ENCODE measurements at places on chromosomes 5 and 9.

DNA sequence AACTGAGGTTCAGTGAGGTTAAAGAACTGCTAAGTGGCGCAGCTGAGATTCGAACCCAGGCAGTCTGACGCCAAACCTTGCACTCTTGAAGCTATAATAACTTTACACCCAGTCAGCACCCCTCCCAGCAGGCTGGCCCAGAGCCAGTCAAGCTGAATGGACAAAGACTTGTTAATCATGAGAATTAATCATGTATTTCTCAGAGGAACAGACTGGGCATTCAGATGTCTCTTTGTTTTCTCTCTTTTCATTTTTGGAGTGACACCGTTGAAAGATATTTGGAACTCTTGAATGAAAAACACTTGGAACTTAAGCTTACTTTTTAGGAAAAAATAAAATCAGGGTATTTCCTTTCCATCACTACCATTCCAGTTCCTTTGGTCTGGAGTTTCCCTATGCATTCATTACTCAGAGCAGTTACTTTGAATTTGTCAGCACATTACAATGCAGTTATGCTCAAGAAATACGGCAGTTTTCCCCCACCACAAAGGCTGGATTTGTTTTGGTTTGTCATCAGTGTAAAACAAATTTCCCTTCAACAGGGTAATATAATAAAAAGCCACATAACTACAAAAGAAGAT, 22.6 kb upstream of the MAMDC2 start:
- DNase-seq, result peak; percentile 67

DNA sequence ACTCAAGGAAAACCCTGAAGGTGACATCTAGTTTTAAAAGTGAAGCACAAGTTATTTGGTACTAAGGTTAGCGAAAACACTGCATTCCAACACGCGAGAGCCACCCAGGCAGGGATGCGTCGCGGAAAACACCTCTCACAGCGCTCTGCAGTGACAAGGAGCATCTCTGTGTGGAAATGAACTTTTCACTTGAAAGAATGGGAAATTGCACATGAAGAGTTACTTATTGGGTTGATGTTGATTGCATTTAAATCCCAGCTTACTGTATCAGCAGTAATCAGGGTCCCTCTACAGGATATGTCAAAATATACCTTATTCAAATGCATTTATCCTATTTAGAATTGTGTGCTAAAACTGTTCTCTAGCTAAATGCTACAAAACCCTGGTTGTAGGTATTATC, 144.4 kb downstream of the BNC2 start:
- DNase-seq, result no peak

DNA sequence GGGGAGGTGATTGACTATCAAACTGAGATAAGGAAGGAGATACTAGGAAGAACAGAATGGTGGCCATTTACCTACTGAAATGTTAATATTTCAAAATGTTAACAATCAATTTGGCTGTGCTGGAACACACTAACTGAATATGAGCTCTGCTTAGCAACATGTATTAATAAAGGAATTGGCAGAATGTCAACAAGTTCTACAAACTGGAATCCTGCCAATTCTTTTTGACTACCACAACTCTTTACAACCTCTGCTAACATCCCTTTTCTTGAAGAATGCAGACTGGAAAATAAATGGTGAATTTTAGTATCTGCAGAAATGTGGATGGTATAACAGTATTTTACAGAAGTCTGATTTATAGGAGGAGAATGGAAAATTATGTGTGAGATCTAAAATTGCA, 446.4 kb downstream of the ISL1 start:
- no peak for DNase-seq

GRCh38 chr9:127572961-127573721, 38.9 kb upstream of the STXBP1 start:
- no peak for DNase-seq

- no peak for DNase-seq
Observed at GRCh38 chr5:179229331-179229831, 115.9 kb downstream of the ADAMTS2 start.

DNA sequence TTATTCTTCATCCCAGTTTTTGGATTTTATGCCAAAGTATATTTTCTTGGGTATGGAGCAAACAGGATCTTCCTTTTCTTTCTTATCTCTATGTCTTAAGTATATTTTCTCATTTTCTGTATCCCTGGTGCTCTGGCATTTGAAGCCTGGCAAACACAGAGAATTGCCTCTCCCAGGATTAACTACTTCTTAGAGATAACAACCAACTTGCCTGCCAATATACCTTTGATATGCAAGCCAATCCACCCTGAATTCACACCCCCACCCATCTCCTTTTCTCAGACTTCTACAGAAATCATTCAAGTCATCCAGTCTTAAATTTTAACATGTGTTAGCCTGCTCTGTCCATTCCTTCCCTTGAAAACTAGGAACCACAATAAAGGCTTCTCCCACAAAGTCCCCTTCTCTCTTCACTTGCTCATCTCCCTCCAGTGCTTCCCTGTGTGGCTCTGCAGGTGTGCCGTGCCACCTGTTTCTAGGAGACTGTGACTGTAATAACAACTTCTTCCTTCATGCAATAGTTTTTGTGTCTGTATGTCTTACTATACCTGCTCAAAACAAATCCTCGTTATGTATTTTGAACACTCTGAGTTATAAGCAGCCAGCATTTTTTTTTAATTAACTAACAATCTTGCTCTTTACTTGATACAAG, 649.7 kb upstream of the RIOK2 start:
- DNase-seq, result no peak

DNA sequence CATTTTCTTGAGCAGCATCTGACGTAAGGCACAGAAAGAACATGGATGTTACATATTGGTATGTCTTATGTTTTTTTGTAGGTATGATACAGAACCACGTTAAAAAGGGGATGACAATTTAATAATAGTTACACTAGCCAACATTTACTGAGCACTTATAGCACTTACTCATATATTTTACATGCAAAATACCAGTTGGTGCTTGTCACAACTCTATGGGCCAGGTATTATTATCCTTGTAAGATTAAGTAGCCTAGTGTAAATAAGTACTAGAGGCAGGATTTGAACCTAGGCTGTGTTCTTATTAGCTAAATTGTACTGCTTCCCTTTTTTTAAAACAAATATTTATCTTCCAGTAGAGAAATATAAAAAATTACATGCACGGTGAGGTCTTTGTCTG, 83.5 kb downstream of the RANBP17 start:
- DNase-seq, result no peak

DNA sequence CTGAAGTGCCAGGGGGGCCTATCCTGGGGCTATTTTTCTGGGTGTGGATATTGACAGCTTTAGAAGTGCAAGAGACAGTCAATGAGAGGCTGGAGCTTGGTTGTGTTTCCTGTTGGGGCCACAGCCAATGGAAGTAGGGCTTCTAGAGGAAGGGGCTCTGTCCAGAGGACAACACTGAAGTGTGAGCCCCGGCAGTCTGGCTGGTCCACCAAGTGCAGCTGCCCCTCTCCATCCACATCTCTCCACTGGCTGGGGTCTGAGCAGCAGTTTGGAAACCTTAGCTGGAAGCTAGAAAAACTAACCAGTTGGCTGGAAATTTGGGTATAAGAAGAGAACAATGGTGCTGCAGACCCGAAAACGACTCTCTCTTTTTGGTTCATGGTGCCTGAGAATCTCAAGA, 64.3 kb upstream of the PSD2 start:
- DNase-seq, result no peak

- DNase-seq, result no peak
Observed at GRCh38 chr9:107827304-107827703, 337.7 kb upstream of the KLF4 start.

DNA sequence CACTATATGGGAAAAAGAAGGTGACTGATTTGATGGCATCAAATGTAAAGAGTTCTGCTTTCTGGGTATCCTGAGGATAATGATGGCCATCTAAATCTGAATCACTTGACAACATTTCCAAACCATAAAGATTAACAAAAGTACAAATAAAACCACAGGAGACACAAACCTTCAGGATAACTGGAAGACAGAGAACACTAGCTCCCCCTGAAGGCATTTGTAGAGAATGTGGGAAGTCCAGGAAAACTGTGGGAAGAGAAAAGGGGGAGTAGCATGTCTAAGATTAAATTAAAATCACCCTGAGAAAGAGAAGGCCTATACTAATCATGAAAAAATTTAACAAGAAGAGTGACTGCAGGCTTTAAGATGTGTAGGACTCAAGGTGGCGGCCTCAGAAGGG, 116.2 kb downstream of the PRELID2 start:
- no peak for DNase-seq

All from midbrain (tissue), 1 donor.